Type B pancreatic cell (in vitro differentiated cells): ENCODE measurements at places on chromosomes 3 and 15.

DNA sequence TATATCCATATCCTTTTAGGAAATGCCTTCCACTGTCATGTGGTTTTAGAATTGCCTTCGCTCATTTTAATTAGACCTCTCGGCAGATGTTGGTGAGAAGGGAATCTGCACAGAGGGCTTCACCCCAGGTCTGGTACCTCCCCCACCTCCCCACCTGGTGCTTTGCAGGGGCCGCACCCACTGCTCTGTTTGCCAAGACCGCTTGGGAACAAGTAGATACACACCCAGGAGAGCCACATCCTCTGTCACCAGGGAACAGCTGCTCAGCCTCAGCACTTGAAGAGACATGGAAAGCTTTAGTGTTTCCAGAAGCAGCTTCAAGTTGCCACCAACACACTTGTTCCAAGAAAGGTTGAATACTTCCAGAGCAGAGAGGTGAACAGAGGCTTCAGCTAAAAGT, 21.8 kb downstream of the LRRC31 start:
- no peak for DNase-seq

- no peak for DNase-seq
These were observed 140.5 kb downstream of the FNDC3B start for GRCh38 chr3:172179680-172180399.

DNA sequence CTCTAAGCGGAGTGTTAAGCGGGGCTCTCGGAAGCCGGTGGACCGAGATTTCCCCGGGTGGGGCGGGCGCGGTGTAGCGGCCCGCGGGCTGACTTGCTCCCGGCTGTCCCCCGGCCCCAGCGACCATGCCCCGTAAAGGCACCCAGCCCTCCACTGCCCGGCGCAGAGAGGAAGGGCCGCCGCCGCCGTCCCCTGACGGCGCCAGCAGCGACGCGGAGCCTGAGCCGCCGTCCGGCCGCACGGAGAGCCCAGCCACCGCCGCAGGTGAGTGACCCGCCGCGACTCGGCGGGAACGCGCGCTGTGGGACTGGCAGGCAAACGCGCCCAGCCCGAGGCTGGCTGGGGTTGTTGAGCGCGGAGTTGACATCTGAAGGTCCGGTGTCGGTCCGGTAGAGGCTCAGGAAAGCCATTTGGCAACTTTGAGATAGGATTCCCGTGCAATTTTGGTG, 1.3 kb downstream of the SMC4 start:
- peak; percentile 71 for DNase-seq

- no peak for DNase-seq
These were observed 24.2 kb upstream of the NEO1 start for GRCh38 chr15:73028031-73028430.

- DNase-seq: no peak
These were observed 72.5 kb downstream of the GPR156 start for GRCh38 chr3:120212505-120212904.

GRCh38 chr3:32975891-32976595, 24.6 kb downstream of the CCR4 start:
- DNase-seq: no peak

DNA sequence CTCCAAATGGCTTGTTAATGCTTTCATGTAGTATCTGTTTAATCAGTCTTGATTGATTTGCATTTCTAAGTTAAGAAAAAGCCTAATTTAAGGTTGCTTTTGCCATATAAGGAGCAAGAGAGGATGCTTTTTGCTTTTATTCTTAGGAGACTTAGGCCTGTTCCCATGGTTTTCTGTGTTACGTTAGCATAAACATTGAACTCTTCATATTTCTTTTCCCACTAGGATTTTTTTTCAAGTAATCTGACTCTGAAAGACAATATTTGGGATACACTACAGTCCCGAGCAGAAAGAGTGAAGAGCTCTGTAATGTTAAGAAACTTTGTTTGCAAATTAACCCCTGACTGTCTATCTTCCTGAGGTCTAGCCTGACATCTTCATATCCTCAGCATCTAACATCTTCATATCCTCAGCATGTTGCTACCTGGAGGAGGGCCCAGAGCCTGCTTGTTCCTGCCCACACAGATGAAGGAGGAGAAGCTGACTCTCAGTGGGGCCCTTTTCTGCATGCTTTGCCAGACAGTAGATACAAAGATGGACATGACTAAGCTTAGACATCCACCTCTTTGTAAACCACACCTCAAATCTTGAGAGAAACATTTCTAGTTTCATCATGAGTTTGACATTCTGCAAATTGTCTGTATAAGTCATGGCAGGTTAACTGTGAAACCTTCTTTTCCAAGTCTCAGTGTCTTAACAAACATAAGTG, 86.2 kb upstream of the COL6A5 start:
- no peak for DNase-seq

DNA sequence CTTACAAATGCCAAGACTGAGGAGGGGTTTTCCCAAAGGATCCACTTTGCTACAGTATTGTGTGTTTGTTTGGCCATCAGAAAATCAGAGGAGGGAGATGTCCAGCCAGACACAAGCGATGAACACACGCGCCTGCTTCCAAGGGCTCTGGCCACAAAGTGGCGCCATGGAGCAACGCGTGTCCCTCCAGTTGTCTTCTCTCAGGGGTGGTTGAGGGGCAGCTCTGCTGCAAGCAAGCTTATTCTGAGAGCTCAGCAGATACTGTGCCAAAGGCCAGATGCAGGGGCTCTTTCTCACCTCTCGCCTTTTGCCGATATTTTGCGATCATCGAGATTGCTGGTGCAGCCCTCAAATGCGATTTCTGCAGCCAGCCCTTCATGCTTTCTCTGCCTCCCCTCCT, 88.9 kb upstream of the OSBPL11 start:
- DNase-seq: no peak

DNA sequence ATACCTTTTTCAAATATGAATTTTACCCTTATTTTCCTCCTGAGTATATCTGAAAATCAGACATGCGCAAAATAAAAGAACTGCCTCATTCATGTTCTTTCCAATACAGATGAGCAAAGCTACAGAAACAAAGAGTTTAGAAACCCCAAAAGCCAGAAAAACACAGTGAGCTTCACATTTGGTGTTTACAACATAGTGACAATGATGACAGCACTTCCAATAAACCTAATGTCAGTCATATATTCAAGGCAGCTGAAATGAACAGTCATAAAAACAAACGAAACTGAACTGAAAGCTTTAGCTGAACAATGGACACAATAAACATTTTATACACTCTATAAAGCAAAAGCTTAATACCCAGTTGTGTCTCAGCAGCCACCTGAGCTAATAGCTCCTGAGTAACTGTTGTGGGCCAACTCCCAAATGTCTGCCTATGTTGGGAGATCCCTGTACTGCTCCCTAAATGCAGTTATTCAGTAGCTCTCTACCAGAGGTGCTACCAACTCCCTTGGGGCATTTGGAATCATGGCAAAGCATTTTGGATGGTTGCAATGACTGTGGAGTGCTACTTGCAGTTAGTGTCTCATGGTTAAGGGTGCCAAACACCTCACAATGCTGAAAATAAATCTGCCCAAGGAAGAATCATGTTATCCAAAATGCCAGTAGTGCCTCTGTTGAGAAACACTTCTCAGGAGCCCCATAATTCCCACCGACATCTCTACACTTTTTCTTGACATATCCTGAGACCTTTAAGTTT, 131.5 kb downstream of the TGFBR2 start:
- DNase-seq: no peak

GRCh38 chr15:79896131-79896633, 632 bp downstream of the MTHFS start:
- DNase-seq: no peak

- no peak for DNase-seq
These were observed 470.9 kb downstream of the LPP start for GRCh38 chr3:188624828-188625227.

GRCh38 chr15:83928878-83929418, 275.0 kb downstream of the ADAMTSL3 start:
- DNase-seq: no peak

GRCh38 chr3:88235102-88235501, 85.3 kb downstream of the C3orf38 start:
- DNase-seq: no peak

DNA sequence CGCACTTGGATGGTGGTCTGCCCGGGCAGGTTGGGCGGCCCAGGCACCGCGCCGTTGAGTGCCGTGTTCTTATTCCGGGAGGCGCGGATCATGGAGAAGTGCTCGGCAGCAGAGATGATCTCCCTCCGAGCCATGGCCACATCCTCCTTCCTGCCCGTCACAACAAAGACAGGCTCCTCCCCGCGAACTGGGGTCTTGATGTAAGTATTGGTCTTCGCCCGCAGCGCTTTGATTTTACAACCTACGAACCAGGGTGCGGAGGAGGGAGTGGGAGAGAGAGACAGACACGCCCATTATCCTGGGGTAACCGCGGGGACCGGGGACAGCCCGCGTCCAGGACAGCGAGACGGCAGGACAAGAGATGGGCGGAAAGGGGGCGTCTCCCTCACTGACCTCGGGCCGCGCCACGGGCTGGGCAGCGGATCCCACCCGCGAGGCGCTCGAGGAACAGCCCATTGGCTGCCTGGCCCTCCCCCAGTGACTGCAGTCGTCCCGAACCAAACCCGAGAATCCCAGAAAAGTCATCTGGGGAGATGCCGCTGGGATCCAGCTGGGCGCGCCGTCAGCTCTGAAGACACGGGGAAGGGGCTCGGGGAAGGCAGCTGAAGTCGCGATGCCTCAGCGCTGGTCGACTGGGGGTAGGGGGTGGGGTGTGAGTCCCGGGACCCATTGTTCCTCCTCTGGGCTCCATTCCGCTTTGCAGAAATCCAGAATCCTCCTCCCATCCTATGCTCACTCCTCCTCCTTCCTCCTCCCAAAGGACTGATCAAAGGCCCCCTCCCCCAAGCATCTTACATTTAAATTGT, 1.2 kb downstream of the MEX3B start:
- peak; percentile 77 for DNase-seq

DNA sequence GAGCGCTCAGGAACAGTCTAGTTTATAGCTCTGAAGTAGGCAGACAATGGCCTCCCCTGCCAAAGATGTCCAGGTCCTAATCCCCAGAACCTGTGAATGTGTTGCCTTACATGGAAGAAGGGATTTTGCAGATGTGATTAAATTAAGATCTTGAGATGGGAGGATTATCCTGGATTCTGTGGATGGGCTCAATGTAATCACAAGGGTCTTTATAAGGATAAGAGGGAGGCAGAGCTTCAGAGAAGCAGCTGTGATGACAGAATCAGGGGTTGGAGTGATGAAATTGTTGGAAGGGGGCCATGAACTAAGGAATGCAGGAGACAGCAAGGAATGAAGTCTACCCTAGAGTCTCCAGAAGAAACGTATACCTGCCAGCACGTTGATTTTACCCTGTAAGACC, 14.0 kb upstream of the GK5 start:
- no peak for DNase-seq

DNA sequence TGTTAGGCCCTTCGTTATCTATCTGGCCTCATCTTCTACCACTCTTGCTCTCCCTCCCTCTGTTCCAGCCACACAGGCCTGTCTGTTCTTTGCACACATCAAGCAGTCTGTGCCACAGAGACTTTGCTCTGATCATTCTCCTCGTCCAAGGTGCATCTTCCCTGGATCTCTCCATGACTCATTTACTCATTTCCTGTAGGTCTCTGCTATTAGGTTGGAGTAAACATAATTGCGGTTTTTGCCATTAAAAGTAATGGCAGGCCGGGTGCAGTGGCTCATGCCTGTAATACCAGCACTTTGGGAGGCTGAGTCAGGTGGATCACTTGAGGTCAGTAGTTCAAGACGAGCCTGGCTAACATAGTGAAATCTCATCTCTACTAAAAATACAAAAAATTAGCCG, 9.5 kb upstream of the C3orf49 start:
- DNase-seq: no peak

- DNase-seq: peak; percentile 63
These were observed 8.4 kb upstream of the EHD4 start for GRCh38 chr15:41980654-41981323.

DNA sequence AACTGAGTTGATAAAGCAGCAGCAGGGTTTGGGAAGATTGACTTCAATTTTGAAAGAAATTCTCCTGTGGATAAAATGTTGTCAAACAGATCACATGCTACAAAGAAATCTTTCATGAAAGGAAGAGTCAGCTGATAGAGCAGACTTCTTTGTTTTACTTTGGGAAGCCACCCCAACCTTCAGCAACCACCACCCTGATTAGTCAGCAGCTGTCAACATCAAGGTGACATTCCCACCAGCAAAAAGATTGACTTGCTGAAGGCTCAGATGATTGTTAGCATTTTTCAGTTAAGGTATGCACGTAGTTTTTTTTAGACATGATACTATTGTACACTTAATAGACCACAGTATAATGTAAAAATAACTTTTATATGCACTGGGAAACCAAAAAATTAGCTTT, 87.6 kb upstream of the ACKR4 start:
- no peak for DNase-seq

DNA sequence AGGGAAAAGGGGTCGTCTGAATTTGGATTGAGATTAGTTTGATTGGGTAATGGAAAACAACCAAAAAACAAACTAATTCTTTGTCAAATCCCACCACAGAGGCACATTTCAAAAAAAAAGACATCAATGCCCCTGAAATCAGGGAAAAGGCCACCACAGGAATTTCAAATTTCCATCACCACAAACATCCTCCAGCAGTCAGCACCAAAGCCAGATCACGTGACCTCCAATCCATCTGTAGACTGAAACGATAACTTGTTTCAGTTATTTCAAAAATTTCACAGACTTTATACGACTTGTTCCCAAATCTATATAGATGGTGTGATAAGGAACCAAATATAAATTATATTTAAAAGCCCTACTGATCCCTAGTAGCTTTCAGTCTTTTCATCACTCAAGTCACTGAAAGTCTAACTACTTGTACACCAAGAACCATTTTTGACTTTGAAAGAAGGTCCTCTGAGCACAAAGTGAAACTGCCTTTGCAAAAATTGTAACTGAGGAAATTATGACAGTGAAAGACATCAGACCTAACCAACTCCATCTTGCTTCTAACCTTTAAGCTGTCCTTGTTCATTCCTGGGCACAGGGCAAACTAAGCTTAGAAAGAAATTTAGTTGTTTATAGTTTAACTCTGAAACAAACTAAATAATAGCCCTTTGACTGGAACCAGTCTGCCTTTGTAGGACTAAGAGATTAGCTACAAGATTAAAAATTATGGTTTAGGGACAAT, 48.1 kb upstream of the PLCL2 start:
- DNase-seq: no peak

DNA sequence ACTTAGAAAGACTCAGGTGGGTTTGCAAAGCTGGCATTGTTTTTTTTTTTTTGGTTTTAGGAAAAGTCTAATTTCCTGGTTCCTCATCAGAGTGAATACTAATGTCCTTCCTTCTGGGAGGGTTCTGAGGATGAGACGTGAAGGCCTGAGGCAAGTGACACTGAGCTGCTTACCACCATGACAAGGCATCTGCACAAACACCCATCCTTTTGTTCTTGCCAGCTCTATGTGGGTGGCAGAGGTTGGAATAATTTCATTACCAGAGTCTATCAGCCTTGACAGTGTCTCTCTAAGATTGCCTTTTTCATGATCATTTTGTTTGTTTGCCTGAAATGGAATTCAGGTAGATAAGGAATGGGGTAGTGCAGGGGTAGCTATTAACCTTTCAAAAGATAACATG, 17.1 kb downstream of the RTP4 start:
- DNase-seq: no peak

- no peak for DNase-seq
These were observed 828 bp upstream of the ATOSA start for GRCh38 chr15:52680041-52680391.

GRCh38 chr3:161275919-161276318, 54.8 kb downstream of the NMD3 start:
- DNase-seq: no peak
